ENCODE measurements at places on chromosomes 3 and 15. TPM values are rescaled to one million over a fixed set of nuclear protein-coding genes. Genes with fewer than 3 reads are reported as not detected.

The GJD2 gene
- total RNA-seq, result not detected

The XIRP1 gene
- total RNA-seq, result not detected

The IQCF5 gene
- not detected for total RNA-seq

- H3K27me3 ChIP-seq, result no peaks in the 10 kb centered on the region
- H3K4me1 ChIP-seq, result no peaks in the 10 kb centered on the region
- DNase-seq, result no peak
- H3K4me3 ChIP-seq, result no peak overlapping the region
- peak overlapping the region; percentile 83 for H3K27ac ChIP-seq
Measured at GRCh38 chr3:185658504-185658912, 72.4 kb downstream of the SENP2 start.

DNA sequence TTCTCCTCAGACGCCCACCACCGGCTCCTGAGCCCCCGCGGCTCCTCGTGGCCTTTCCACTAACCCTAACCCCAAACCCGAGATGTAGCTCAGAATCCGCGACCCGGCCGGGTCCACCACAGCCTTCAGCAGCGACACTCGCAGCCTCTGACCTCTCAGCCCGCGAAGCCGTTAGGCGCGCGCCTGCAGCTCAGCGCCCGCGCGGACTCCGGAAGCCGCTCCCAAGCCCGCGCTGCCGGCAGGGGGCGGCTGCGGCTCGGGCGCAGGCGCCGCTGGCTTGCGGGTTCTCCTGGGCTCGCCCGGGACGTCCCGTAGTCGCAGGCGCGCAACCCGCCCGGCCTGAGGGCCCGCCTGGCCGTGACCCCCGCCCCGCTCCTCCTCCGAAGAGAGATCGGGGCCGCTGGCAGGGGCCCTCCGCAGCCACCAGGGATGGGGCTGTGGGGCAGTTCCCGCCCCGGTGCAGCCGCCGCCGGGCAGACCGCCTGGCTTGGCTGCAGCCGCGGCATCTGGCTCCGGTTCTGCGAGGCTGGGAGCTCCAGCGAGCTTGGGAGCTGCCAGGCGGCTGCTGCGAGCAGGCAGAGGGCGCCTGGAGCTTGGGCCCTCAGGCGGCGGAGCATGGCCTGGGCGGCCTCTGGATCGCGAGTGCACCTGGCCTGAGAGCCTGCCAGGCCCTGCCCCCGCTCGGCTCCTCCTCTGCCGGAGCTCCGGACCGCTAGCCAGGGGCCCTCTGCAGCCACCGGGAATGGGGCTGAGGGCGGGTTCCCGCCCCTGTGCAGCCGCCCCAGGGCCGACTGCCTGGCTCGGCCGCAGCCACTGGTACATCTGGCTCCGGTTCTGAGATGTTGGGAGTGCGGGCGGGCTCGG is 120.7 kb downstream of the LMLN start:
- no peak overlapping the region for H3K27ac ChIP-seq
- H3K27me3 ChIP-seq, result peaks cover 9% of the 10 kb centered on the region
- no peaks in the 10 kb centered on the region for H3K36me3 ChIP-seq
- peak; percentile 62 for DNase-seq
- peak overlapping the region; percentile 18 for H3K4me3 ChIP-seq
- H3K4me1 ChIP-seq, result no peaks in the 10 kb centered on the region

GRCh38 chr15:93179700-93180102 is 90.7 kb upstream of the RGMA start:
- H3K27ac ChIP-seq, result no peak overlapping the region
- no peaks in the 10 kb centered on the region for H3K27me3 ChIP-seq
- DNase-seq, result no peak

DNA sequence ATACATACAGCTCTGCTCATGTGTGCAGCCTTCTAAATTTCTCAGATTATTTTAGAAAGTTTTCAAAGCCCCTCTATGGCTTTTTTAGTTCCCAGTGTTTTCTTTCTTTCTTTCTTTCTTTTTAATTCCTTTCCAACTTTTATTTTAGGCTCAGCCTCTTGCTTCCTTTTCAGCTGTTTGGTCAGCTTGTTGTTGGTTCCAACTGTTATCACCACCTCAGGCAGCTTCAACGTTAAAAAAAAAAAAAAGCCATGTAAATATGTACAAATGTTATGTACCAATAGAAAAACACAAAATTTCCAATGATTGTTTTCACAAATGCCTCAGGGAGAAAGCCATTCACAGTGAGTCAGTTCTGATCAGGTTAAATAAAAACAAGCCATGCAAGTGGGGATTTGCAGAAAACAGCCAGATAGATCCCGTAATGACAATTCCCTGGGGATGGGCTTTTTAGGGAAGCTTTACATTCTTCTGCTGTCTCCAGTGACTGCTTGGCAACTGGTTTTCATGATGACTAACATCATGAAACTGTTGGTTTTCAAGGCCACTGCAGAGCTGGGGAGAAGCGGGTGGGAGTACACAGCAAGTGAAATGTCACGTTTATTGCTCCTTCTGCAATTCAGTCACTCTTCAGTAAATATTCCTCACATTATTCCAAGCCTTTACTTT is 908.4 kb downstream of the EPHA3 start:
- H3K36me3 ChIP-seq, result no peaks in the 10 kb centered on the region
- DNase-seq, result no peak
- H3K4me1 ChIP-seq, result no peaks in the 10 kb centered on the region
- no peaks in the 10 kb centered on the region for H3K27me3 ChIP-seq

DNA sequence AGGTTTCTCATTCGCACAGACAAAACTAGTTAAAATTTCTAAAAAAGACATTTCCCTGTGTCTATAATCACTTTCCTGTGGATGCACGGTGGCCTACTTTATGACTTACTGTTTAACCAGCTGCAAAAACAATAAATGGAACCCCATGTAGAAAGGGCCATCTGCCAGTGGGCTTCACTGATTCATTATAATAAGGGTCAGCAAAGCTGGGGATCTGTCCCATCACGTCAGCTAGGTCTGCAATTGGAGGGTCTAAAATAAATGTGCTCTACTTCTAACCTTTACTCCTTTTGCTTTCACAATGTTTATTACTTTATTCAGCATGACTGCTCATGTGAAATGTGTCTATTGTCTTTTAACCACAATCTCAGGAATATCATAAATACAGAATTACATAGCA is 43.1 kb upstream of the NMD3 start:
- H3K27ac ChIP-seq, result no peak overlapping the region
- DNase-seq, result no peak
- H3K4me3 ChIP-seq, result no peak overlapping the region
- H3K27me3 ChIP-seq, result no peaks in the 10 kb centered on the region

DNA sequence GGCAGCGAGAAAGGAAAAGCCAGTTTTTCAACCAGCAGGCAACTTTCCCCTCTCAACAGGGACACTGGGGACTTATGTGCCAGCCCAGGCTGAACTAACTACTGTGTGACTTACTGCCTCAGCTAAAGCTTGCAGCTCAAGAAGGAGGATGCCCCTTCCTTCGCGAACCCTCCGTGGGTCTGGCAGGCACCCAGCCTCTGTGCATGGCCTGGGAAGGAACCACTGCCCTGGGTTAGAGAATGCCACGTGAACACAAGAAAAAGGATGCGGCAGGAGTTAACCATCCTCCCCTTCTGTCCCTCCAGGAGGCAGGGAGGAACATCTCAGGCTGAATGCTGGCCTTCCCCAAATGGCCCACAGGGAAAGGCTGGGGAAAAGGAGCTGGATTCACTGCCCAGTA is 29.0 kb downstream of the CHDH start:
- peaks cover 5% of the 10 kb centered on the region for H3K36me3 ChIP-seq
- no peak overlapping the region for H3K27ac ChIP-seq
- H3K4me3 ChIP-seq, result no peak overlapping the region
- DNase-seq, result no peak
- no peaks in the 10 kb centered on the region for H3K27me3 ChIP-seq

GRCh38 chr15:40307421-40308211 is at the start of gene PLCB2:
TSS of gene PLCB2 (minus strand) at chr15:40307935. CDS start at chr15:40307672, 263 bp downstream.
- no peaks in the 10 kb centered on the region for H3K27me3 ChIP-seq
- no peaks in the 10 kb centered on the region for H3K4me1 ChIP-seq
- H3K36me3 ChIP-seq, result no peaks in the 10 kb centered on the region

- no peaks in the 10 kb centered on the region for H3K27me3 ChIP-seq
- H3K4me3 ChIP-seq, result no peak overlapping the region
- no peak for DNase-seq
- no peak overlapping the region for H3K27ac ChIP-seq
- no peaks in the 10 kb centered on the region for H3K4me1 ChIP-seq
Measured at GRCh38 chr15:92205255-92205739, 188.4 kb upstream of the ST8SIA2 start.
